Activated effector memory CD4-positive, alpha-beta T cell treated with Interleukin-2 at 50 U/mL for 16 hours (primary cell): ENCODE measurements at places on chromosomes 6 and 20.

GRCh38 chr6:147508866-147509608, 547 bp downstream of the SAMD5 start:
- DNase-seq: no peak

GRCh38 chr20:20552076-20552475, 160.4 kb downstream of the RALGAPA2 start:
- DNase-seq: no peak

GRCh38 chr6:93417421-93418013, 1.8 kb downstream of the EPHA7 start:
- DNase-seq: no peak

DNA sequence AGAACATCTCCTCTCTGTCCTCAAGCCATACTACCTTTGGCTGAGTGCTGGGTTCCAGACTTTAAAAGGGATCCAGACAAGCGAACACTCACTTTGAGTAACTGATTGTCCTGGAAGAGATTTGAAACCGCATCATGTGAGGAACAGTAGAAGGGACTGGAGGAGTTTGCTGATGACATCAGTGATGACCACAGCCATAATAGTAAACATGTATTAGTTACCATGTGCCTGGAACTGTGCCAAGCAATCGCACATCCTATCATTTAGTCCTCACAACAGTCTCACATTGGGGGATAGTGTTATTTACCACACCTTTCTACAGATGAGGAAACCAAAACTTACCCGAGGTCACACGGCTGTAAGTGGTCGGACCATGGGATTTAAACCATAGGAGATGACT, 39.8 kb downstream of the ARMC2 start:
- no peak for DNase-seq

DNA sequence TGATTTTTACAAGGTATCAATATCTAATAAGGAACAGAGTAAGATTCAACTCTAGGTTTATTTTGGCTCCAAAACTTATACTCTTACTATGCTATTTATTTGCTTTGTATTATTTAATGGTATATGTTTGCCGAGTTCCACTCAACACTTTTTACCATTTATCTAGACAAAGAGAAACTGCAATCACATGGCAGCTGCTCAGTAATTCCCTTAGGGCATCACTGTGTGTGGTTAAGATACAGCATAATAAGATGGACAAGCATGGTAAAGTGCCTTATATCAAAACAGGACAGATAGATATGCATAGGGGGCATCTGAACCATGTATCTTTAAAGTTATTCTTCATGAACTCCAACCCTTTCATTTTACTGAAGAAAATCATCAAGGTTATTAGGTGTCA, 483.0 kb upstream of the ID4 start:
- no peak for DNase-seq

GRCh38 chr6:47715782-47716181, 17.4 kb downstream of the ADGRF4 start:
- DNase-seq: no peak

DNA sequence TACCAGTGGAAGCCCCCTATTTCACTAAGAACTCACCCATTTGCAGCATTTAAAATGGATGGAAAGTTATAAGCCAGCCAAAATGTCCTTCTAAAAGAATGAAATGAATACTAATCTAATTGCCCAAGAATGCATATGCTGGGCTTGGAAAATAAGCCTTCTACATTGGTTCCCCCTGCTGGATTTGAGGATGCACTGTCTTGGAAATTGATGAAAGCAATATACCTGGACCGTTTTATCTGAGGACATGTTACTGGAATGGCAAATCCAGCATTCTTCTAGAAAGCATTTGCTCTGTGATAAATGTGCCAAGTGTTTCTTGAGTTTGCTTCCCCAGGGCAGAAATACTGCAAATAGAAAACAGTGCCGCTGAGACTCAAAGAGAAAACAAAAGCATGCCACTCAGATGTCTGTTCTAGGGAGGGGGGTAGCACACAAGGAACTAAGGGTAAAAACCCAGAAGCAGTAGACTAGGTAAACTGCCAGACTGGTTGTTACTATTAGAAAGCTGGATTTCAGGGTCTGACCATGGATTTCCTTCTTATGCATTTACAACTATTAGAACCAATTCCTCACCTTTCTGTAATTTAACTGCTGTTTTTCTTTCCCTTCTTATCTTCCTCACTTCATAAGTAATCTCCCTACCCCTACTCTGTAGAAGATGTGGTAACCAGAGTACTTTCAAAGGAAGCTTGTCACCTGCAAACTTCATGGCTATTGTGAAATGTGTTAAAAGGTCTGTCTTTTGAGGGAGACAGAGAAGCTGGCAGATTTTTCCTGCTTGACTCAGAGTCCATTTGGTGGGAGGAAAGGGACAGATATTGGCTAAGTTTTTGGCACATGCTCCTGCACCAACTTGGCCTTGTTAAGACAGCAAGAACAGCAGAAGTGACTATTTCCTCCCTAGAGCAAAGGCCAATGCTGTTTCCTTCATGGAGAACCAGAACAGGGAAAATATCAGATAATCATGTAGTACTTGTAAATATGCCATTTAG, 642.6 kb downstream of the KIF16B start:
- no peak for DNase-seq

DNA sequence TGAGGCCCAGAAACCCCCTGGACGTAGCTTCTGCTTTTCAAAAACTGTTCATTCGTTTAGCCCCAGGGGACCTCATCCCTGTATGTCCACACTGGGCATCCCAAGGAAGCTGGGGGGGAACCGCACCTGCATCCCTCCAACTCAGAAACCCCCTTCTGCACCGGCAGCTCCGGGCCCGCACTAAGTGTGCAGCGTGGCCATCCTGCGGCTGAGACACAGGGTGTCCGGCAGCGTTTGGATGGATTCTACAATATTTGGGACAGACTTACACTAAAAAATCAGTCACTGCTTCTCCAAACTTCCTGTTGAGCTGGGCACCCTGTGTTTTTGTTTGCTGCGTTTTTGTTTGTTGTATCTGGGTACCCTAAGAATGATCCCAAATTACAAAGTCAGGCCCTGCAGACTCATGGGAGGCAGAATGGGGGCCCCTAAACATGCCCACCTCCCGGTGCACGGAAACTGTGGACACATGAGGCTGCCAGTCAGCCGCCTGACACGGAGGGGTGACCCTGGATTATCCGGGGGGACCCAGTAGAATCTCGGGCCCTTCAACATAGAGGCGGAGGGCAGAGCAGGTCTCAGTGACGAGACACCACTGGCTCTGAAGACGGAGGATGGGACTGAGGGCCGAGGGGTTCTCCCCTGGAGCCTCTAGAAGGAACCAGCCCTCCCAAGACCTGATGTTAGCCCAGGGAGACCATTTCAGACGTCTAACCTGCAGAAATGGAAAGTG, 88.2 kb upstream of the BHLHE23 start:
- no peak for DNase-seq

GRCh38 chr20:38339997-38340396, 6.3 kb upstream of the LBP start:
- no peak for DNase-seq

DNA sequence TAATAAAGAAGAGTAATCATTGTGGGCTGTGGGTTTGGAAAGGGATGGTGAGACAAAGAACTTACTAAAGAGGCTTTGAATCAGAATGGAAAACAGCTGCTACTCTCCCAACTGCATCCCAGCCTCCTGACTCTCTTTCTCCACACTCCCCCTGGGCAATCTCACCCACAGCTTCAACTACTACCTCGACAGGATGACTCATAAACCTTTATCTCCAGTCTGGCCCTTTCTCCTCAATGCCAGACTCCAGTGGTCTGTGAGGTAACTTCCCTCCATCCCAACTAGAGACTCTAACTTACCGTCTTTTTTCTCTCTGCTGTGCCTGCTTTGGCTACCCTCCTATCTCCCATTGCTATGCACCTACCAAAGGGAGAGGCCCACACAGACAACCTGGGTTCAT, 135.3 kb upstream of the RREB1 start:
- no peak for DNase-seq

DNA sequence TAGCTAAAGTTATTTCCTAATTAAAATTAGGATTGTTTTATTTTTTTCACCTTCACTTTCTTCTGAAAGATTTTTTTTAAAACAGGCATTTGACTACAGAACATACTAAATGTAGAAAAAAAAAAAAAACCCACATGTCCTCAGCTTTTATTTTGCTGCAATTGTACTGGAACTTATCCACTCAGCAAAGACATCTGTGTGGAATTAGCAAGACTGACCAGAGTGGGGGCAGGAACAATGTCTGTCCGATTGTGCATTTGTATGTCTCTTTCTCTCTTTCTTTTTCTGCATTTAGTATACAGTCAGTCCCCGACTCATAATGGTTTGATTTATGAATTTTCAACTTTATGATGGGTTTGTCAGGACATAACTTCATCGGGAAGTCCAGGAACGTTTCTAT, 77.3 kb downstream of the CHD6 start:
- DNase-seq: no peak

DNA sequence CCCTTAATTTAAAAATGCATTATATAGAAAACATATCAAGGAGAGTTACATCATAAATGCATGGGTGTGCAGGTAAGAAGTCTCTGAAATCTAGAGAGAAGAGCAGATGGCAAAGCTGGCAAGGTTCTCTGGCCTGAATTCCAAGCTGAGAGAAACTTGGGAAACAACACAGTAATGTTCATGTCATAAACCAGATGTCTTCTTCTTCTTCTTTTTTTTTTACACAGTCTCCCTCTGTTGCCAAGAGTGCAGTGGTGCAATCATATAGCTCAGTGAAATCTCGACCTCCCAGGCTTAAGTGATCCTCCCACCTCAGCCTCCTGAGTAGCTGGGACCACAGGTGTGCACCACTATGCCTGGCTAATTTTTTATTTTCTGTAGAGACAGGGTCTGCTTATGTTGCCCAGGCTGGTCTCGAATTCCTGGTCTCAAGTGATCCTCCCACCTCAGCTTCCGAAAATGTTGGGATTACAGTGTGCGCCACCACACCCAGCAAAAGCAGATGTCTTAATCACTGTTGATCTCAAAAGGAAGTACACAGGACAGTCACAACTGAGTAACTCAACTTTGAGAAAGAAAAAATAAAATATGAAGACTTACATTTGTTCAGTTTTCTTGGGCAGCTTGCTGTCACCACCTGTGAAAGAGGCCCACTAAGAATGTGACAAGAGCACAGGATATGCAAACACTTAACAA, 77.3 kb downstream of the DNAAF9 start:
- DNase-seq: no peak

DNA sequence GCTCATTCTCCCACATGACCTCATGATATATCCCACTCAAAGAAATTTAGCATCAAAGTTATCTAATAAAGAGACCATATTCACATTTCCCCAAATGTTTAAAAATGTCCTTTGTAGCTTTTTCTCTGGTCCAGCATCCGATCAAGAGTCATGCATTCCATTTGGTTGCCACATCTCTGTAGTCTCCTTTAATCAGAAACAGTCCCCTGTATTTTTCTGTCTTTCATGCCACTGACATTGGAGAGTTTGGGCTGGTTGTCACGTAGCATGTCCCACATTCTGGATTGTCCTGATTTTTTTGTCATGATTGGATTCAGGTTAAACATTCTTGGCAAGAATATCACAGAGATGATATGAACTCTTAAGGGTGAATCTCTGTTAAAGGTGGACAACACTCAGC, 55.7 kb downstream of the SNX5 start:
- no peak for DNase-seq

- no peak for DNase-seq
These were observed 105.8 kb upstream of the SPTLC3 start for GRCh38 chr20:12902992-12903391.

- no peak for DNase-seq
These were observed 98.0 kb downstream of the RPP40 start for GRCh38 chr6:4905826-4906225.

GRCh38 chr6:117547688-117548621, 54.4 kb downstream of the GOPC start:
- peak; percentile 36 for DNase-seq

DNA sequence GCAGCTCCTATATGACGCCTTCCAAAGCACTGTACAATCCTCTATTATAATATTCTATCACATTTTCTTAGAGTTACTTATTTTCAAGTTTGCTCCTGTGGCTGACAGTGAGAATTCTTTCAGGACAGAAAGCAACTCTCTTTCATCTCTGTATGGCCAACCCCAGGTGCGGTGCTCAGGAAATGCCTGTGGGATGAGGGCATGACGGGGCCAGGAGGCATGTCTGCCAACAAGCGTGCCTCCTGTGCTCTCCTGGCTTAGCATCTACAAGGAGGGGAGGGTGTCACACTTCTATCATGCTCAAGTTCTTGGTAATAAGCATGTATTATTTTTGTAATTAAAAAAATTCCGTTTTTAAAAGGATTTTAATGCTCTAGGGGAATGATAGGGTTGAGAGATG, 11.4 kb downstream of the MRPL14 start:
- DNase-seq: no peak

GRCh38 chr6:167825332-167826229, 1.1 kb upstream of the AFDN start:
- no peak for DNase-seq

- DNase-seq: no peak
These were observed 217.8 kb downstream of the MAFB start for GRCh38 chr20:40471261-40471629.

DNA sequence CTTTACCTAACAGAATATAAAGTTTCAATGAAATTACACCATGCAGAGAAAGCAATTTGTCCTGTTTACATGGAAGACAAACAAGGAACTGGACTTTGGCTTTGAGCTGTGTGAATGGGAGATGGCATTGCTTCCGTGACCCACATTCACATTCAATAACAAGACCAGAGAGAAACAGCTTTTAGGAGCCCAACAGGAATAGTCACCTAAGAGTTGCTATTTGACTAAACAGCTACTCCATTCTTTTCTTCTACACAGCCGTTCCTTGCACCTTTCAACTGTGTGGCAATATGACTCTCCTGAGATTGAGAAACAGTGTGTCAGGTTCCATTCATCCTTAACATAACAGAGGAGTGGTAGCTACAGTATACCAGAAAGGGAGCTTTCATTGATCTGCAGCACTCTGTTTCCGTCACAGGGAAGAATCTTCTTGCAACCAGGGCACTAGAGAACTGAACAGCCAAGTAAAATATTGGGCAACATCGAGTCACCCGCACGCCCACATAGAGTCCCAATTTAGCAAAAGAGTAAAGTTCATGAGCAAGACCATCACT, 355.1 kb downstream of the HAO1 start:
- DNase-seq: no peak

GRCh38 chr6:82364087-82365015, 734 bp downstream of the TPBG start:
- DNase-seq: no peak

- DNase-seq: peak; percentile 72
These were observed 117.2 kb upstream of the BACH2 start for GRCh38 chr6:90413867-90414266.

DNA sequence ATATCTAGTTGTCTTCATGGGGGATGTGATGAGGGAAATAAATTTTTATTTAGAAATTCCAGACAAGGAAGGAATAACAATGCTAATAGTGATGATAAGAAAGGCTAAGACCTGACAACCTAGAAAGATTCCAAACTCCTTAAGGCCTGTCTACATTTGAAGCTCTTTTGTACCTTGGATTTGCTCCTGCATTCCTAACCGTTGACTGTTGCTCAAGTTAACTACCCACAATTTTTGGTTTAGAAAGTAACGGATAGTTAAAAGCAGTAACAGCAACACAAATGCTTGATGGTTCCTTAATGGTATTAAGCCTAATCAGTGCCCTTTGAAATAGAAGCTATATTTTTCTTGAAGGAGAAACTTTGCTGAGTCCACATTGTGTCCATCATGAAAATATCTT, 52.9 kb downstream of the TRMT11 start:
- no peak for DNase-seq

GRCh38 chr6:141610741-141611140, 522.0 kb upstream of the GJE1 start:
- DNase-seq: no peak
